Esophagus mucosa (tissue), 1 donor: ENCODE measurements at places on chromosomes 2 and 18. TPM values are rescaled to one million over a fixed set of nuclear protein-coding genes. Genes with fewer than 3 reads are reported as not detected.

Gene SERPINB2
- 139 TPM for total RNA-seq

Gene EGR4
- not detected for total RNA-seq

Gene ZNF521
- 3.3 TPM for total RNA-seq

Gene C2orf92
- 1.7 TPM for total RNA-seq

Gene SCN9A
- 0.28 TPM for total RNA-seq

Gene POTEE
- 0.12 TPM for total RNA-seq

Gene ATOH8
- 1.2 TPM for total RNA-seq
